Amygdala (tissue), 56 donors: ENCODE measurements at places on chromosomes 3 and 15.

- no peak for DNase-seq
Observed at GRCh38 chr3:161452179-161452578, 44.4 kb upstream of the OTOL1 start.

GRCh38 chr3:115666920-115667737, 43.8 kb downstream of the GAP43 start:
- no peak for DNase-seq

DNA sequence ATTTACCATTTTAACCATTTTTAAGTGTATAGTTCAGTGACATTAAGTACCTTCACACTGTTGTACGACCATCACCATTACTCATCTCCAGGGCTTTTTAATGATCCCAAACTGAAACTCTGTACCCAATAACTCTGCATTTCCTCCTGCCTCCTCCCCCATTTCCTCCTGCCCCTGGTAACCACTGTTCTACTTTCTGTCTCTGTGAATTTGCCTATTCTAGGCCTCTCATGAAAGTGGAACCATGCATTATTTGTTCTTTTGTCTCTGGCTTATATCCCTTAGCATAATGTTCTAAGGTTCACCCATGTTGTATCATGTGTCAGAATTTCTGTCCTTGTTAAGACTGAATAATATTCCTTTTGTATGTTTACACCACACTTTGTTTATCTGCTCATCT, 154.2 kb downstream of the MECOM start:
- no peak for DNase-seq

DNA sequence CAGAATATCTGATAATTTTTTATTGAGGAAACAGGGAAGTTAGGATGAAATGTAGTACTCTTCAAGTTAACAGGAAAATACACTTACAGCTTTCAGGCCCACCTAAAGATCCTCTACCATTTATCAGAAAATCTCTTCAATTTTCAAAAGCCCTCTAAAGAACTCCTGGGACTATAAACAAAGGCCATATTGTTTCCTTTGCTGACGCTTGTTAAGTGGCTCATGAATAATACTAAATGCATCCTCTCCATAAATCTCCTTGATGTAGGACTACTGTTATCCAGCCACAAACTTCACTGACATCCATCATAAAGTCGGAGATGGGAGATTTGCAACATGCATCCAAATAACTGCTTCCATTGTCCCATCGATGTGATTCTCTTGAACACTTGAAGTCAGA, 326.5 kb downstream of the ZIC1 start:
- DNase-seq, result no peak

GRCh38 chr3:14946739-14947099, 664 bp upstream of the NR2C2 start:
- no peak for DNase-seq

GRCh38 chr3:30162579-30162978, 443.8 kb upstream of the TGFBR2 start:
- no peak for DNase-seq

DNA sequence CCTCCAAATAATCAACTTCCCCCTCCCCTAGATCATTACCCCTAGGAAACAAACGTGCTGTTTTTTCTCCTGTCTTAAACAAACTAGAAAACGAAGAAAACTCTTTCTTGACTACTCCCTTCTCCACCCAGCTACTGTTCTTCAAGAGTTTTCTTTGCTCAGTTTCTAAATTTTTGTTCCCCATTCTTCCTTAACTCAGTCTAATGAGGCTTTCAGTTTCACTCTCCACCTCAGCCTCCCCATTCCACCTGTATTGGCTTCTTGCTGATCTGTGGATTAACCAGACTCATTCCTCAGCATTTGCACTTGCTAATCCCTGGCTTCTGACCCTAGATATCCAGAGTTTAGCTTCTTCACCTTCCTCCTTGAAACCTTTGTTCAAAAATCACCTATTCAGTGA, 26.8 kb downstream of the SERPINI1 start:
- DNase-seq, result no peak

DNA sequence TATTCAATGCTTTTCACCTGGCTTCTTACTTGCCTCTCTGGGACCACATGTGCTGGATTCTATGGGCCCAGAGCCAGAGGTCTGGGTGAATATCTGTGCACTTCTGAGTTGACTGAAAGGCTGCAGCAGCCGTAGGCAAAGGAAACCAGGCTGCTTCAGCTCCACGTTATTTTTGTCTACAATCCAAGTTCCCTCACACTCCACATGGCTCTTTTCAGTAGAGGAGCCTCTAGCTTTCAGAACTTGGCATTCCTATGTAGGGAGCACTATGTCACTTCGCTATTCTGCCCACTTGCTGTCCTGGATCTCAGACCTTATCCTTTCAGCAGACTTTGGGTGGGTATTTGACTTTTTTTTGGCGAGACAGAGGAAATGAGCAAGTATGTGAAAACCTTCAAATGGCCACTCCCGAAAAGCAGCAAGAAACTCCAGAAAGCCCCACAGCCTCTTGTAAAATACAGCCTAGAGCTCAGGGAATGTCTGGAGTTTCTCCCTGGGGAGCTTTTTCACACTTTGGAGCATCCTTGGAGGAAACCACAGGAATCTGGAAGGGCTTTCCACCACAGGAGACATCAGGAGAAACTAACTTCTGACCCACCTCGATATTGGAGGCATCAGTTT, 80.9 kb downstream of the DUT start:
- DNase-seq, result no peak

DNA sequence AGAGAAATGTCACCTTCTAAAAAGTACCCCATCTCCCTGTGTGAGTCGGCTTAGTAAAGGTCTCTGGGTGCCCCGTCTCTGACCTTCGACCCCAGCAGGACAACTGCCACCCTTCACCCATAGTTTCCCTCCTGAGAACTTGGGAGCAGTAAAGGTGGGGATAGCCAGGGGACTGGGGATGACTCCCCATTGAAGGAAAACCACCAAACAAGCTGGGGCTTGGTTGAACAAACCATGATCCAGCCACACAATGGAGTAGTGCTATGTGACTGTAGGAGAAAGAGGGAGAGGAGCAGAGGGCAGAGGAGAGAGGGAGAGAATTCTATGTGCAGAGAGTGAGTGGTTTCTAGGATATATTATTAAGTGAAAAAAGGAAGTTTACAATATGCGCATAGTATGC, 33.7 kb downstream of the IDH3A start:
- DNase-seq, result no peak

GRCh38 chr15:66965201-66965900, 100.1 kb upstream of the SMAD3 start:
- no peak for DNase-seq

DNA sequence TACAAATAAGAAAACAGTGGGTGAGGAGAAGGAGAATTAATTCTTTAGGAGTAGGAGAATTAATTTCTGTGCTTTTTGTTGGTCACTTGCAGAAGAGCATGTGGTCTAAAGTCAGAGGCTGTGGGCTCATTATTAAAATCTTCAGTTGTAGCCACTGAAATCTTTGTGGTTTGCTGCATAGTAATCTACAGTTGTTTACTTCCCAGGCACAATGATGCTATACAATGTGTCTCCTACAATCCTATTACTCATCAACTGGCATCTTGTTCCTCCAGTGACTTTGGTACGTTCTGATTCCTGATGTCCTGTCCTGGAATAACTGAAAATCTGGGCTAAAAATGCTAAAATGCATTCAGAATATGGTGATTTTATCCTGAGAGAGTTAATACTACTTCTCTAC, 21.0 kb downstream of the IFT122 start:
- no peak for DNase-seq

- DNase-seq, result no peak
Observed at GRCh38 chr3:120013481-120013880, 80.8 kb downstream of the GSK3B start.

- DNase-seq, result no peak
Observed at GRCh38 chr3:30034246-30034991, 572.0 kb upstream of the TGFBR2 start.

DNA sequence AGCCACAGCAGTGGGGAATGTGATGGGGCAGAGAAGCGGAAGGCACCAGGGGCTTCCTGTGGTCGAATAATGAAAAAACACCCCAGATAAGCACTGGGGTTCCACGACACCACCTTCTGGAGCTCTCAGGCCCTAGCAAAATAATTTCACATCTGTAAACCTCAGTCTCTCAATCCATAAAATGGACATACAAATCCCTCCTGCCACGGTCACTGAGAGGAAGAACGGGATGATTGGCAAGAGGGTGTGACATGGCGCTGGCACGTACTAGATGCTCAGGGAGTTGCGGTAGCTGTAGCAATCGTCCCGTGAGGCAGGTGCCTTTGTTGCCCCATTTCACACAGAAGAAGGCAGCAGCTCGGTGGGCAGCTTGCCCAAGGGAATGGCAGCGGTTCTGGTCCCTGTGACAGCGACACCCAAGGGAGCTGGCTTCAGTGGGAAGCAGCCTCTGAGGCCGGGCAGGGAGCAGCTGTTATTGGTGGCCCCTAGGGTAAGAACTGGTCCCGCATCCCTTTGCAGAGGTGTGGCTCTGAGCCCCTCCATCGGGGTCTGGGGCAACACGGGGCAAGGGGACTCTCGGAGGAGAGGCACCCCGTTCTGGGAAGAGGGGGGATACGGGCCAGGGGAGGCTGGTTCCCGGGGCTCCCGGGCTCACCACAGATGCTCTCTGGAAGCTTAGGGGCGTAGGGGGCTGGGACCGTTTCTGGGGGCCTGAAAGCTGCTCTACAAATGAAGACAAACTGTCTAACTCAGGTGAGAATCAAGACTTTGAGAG, 114.0 kb upstream of the ALDH1A3 start:
- DNase-seq, result no peak

GRCh38 chr15:76386178-76386577, 49.6 kb downstream of the ISL2 start:
- no peak for DNase-seq

GRCh38 chr3:161323926-161324621, 47.2 kb downstream of the SPTSSB start:
- no peak for DNase-seq

- DNase-seq, result no peak
Observed at GRCh38 chr3:12230877-12231276, 58.0 kb upstream of the PPARG start.

- no peak for DNase-seq
Observed at GRCh38 chr3:39209329-39209970, 17.1 kb upstream of the XIRP1 start.

- no peak for DNase-seq
Observed at GRCh38 chr15:77563623-77564156, 69.0 kb downstream of the LINGO1 start.

DNA sequence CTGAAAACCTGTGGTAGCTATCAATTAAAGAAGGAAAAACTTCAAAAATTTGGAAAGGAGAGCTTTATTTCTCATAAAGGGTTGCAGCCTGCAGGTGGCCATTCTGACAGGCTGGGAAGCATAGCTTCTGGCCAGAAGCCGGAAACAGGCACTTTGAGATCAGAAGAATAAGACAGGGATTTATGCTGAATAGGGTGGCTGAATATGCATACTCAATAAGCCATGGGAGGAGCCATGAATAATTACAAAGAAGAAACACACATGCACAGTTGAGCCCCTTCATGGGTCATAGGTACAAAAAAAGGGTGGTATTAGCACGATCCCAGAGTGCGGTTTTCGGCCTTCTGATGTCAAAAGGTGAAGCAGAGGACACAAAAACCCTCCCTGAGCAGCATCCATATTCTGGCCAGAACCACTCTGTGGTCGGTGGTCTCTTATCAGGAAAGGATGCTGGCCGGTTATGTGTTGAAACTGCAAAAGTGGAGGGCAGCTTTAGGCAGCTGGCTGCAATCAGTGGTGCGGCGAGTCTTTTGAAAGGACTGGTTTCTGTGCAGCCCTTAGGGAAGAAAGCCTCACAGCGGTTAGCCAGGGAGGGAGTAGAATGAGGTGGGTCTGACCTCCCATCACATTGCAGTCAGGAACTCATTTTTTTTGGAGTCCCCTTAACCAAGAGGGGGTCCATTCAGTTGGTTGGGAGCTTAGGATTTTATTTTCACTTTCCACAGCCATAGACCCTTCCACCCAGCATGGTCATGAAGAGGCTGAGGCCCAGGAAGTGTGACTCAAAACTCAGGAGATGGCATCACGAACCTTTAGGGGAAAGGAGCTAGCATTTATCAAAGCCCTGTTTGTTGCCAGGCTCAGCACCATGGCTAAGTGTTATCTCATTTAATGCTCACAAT, 34.7 kb upstream of the CCDC174 start:
- DNase-seq, result no peak

GRCh38 chr15:65333148-65333820, 28.8 kb downstream of the RNU5B-1 start:
- no peak for DNase-seq

DNA sequence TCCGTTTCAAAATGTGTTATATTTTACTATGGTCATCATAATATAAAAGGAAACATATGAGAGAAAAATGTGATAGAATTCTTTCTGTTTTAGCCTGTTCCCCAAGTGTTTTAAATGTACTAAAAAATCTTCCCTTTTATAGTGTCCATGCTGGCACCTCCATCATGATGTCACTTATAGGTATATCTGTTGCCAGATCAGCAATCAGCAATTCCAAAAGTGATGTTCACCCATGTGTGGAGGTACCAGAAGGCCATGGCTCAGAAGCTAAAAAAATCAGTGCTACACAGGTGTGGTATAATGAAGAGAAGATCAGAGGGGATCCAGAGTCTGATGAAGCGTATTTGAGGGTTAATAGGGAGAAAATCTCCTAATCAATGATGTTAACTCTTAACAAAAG, 1.1 kb upstream of the GPR15 start:
- DNase-seq, result no peak

DNA sequence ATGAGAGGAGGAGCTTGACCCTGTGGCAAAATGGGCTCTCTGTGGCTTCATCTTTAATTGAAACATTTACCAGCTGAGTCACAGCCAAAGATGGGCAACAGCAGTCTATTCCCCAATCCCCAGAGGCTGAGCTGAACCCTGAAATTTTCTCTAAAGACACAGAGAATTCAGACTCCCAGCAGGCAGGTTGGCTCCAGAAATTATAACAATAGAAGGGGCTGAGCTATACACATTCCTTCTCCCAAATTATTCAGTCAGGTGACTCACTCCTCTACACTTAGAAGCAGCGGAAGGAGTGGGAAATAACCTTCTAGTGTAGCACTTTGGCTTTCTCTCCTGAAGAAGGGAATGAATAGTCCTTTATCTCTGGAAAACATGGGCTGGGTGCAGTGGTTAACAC, 264.3 kb upstream of the ARHGEF26 start:
- DNase-seq, result no peak

- DNase-seq, result no peak
Observed at GRCh38 chr3:82133070-82133606, 371.7 kb upstream of the GBE1 start.

GRCh38 chr3:54549607-54550220, 378.1 kb downstream of the LRTM1 start:
- DNase-seq, result no peak

DNA sequence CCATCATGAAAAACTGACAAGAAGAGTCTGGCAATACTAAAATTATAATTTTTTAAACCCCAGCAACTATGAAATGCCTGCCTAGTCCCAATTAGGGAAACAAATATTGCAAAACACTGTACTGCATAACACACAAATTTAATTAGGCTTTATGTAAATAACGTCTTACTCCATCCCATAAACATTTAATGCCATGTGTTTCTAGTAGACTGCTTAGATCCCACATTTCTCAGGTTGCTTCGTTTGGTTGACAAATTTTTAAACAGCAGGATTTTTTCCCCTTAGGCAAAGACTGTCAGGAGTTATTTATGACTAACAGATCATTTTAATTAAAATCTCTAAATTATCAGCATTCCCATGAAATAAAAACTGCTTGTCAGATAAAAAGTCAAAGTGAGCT, 29.9 kb downstream of the EIF2AK4 start:
- no peak for DNase-seq
